ENCODE measurements at places on chromosomes 1 and 21. TPM values are rescaled to one million over a fixed set of nuclear protein-coding genes. Genes with fewer than 3 reads are reported as not detected.

Gene ANKRD65
- total RNA-seq: 1.0 TPM

- no peak for DNase-seq
Observed at GRCh38 chr1:157153746-157154145, 15.6 kb upstream of the ETV3 start.

Gene NCAM2
- 0.53 TPM for total RNA-seq

DNA sequence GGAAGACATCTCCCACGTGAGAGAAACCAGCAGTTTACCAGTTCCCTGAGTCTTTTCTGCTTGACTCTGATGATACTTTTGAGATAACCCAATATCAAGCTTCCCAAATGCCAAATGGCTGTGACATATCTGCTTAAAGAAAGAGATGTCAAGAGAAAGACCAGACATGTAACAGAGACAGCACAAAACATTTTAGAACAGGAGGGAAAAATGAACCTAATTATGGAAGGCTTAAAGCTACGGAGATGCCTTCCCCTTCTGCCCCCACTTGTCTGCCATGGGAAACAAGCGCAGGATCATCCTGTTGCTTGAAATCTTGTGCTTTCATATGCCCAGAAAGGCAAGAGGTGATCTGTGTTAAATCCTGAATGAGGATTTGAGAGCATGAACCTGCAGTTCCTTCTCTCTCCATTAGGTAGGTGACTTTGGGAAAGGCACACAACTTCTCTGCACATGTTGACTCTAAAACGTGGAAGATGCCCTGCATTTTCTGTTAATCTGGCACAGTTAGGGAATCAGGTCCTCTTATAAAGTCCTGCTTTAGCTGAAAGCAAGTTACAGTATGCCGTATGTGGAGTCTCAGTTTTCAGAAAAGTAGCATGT lies 46.7 kb upstream of the MTR start:
- DNase-seq: no peak

Gene PTPRU
- 19.5 TPM for total RNA-seq

DNA sequence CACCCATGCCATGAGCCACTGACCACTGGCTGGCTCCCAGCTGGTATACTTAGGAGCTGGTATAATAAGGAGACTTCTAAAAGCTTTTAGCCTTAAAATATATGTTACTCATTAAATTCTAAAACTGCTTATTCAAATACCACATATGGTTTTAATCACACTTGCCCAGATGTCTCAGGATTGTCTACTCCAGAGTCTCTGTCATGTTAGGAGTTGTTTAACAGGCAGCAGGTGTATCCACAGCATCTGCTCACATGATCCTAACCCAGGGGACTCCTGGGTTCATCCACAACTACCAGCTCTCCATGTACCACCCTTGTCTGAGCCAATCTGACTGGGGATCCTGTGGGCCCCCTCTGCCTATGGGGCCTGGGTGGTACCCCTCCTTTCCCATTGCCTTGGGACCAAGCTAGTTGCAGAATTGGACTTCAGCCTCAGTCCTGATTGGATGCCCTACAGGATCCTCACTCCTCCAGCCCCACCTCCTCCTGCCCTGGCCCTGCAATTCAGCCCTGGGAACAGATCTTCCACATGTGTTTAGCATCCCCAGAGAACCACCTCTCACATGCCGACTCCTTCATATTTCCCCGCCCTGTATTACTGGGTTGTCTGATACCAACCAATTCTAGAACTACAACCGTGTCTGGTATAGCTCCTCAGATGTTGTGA lies 61.3 kb downstream of the BCAR3 start:
- DNase-seq: no peak

- DNase-seq: peak; percentile 55
Observed at GRCh38 chr1:32538887-32539583, at the start of gene ZBTB8A. TSS of gene ZBTB8A (plus strand) at chr1:32539427. CDS start at chr1:32592932, 53,505 bp downstream.

DNA sequence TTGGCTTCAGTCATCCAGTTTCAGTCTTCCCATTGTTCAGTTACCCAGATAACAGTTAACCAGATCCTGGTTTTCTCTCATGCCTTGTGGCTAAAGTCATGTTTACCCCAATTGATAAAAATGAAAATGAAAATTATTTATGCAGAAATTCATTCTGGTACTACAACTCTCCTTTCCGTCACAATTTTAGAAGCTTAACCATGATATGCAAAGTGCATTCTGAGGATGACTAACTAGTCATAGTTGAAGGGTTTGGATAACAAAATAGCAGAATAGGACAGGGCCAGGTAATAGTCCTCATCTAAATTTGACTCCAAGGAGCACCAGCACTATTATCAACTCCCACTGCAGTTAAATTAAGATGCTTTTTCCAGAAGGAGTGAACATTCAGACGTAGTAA lies 94.7 kb downstream of the NTMT2 start:
- no peak for DNase-seq

DNA sequence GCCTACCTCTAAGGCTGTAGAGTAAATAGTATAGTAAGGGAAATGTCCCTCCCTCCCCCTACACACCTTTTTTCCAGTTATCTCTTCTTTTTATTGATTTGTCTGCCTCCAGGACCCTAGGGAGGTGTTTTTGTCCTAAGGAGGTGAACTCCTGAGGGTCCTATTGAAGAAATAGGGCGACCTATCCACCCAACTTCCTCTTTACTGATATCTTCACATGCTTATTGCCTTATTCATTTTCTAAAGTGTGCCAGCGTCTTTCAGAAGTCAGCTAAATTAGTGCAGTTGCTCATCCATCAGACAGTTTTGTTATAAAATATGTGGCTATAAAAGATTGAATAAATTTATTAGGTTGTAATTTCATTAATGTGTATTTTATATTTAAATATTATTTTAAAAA lies 5.9 kb downstream of the BACH1 start:
- DNase-seq: no peak

GRCh38 chr1:166869318-166870099 lies 6.6 kb downstream of the TADA1 start:
- no peak for DNase-seq

- no peak for DNase-seq
Observed at GRCh38 chr1:230690101-230690500, 23.8 kb downstream of the AGT start.

DNA sequence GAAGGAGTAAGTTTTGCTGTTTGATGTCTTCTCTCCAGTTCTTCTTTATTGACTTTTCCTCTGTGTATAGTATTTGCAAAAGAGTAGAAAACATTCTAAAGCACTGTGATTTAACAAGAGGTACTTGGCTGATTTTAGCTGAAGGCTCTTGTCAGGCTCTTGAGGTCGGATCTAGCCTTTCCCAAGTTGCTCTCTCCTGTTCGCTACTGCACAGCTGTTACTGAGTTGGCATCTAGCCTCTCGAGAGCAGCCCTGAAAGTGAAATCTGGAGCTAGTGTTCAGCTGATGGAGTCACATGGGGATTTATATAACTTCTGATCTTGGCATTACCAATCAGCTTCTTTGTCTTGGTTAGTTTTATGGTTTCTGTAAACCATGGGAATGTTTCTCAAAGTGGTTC lies 193.1 kb downstream of the RYR2 start:
- DNase-seq: no peak

Gene SRSF11
- 54.7 TPM for total RNA-seq

DNA sequence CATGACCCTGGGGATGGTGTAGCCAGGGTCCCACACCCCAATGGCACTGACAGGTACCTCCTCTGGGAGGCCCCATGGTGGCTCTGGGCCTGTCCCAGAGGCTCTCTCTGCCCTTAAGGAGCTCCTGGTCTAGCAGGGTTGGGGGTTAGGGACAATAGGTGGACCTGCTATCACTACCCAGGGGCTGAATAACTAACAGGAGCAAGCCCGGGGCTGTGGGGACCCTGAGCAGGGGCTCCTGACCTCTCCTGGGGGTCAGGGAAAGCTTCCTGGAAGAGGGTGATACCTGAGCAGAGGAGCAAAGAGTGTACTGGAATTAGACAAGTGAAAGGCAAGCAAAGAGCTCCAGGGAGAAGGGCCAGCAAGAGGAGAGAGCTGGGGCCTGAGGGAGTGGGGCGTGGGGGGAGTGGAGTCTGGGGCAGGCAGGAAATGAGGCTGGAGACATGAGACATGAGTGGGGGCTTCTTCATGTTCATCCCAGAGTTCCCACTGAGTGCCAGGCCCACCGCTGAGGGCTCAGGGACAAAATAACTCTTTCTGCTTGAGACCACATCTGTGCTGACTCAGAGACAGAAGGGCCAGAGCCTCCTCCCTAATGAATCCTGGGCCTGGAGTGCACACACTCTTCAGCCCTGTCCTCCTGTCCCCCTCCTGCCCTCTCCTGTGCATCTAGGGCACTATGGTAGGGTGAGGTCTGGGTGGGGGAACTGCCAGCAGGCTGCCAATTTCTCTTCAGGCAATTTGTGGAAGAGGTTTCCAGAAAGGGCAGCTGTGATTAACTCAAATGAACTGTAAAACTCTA lies 517.6 kb downstream of the PTPRU start:
- DNase-seq: no peak

Gene TTLL7
- total RNA-seq: 7.5 TPM

Gene TCP10L
- total RNA-seq: 4.1 TPM

DNA sequence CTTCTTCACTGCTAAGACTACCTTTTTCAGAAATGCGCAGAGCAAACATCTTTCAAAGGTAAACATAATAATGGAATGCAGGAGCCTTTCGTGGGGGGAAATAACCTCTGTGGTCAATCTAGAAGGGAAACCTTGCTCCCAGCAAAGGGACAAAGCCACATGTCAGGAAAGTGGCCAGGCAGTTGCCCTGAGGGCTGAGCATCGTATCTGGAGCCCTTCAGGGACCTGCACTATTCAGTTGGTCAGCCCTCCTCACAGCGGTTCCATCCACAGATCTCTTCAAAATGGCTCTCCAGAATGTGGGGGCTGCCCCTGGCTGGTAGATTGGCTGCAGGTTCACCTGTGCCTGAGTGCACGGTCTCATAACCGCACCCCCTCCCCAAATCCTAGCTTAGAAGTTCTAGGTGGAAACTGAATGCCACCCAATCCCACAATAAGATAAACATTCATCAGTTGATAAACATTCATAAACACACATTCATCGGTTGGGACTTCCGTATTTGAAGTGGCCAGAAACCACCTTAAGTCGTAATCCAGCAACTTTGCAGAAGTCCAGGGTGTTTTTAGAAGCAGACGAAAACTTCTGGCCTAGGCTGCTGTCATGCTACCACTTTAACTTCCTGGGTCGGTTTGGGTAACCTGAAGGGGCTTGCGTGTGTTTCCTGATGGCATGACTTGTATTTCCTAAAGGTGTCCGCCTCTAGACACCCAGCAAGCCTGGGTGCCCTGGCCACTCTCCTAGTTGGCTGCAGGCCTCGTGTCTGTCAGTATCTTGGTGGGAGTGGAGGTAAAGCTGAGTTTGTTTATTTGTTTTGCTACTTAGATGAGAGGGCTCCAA lies 50.5 kb downstream of the RASSF5 start:
- no peak for DNase-seq

Gene EFCAB14
- 38.7 TPM for total RNA-seq

DNA sequence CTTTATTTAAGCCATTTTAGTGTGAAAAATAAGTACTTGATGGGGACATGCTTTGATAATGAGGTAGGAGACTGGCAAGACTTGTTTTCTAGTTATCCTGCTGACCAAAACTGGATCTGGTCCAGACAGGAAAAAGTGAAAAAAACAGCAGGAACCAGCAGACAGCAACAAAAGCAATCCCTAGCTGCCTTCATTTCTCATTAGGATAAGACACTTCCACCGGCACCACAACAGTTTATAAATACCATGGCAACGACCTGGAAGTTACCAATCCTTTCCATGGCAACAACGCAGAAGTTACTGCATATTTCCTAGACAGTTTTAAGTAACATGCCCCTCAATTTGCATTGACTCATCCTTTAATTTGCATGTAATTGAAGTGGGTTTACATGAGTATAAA lies 993.8 kb upstream of the NCAM2 start:
- no peak for DNase-seq

Gene RSPH1
- total RNA-seq: 0.33 TPM

Gene MPZ
- 2.4 TPM for total RNA-seq

GRCh38 chr1:185990565-185990964 lies 256.4 kb downstream of the HMCN1 start:
- DNase-seq: no peak

DNA sequence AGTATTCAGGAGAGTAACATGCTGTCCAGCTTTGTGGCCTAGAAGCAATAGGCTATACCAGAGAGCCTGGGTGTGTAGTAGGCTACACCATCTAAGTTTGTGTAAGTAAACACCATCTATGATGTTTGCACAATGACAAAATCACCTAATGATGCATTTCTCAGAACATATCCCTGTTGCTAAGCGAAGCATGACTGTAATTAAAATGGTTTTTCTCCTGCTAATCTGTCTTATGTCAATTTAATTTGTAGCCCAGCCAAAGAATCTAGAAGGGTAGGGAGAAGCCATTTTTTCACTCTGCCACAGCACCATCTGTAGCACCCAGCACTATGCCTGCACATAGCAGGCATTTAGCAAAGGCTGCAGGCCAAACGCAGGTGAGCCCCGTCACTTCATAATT lies 2.0 kb upstream of the TTC24 start:
- DNase-seq: no peak

DNA sequence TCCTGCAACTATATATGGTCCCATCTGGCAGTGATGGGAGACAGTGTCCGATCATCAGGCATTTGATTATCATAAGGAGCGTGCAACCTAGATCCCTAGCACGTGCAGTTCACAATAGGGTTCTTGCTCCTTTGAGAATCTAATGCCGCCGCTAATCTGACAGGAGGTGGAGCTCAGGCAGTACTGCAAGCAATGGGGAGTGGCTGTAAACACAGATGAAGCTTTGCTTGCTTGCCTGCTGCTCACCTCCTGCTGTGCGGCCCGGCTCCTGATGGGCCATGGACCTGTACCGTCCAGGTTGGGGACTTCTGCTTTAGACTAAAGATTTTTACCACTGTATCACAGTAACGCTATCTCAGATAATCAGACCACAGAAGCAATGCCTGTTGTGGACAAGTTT lies 63.8 kb downstream of the TGFB2 start:
- DNase-seq: no peak

GRCh38 chr1:207463021-207463420 lies 8.9 kb downstream of the CR2 start:
- DNase-seq: no peak

DNA sequence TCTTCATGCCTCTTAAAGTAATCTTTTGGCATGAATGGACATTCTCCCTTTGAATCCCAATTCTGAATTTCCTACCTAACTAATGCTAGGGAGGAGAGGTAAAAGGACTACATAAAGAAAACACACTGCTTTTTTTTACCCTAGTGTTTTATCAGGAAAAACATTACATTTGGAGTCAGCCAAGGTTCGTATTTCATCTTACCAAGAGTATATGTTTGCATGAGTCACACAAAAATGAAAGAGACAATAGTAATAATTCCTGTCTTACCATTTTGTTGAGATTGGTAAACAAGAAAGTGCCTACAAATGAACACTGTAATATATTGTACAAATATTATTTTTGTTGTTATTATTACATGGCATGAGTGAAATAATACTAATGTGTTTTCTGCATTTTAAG lies 112.9 kb upstream of the WARS2 start:
- no peak for DNase-seq

- DNase-seq: peak; percentile 33
Observed at GRCh38 chr21:45558044-45558721, 15.9 kb upstream of the SLC19A1 start.

Gene TAF5L
- 9.0 TPM for total RNA-seq

- DNase-seq: no peak
Observed at GRCh38 chr1:208137193-208137592, 107.0 kb downstream of the PLXNA2 start.
